ENCODE measurements at places on chromosomes 13 and 19.

DNA sequence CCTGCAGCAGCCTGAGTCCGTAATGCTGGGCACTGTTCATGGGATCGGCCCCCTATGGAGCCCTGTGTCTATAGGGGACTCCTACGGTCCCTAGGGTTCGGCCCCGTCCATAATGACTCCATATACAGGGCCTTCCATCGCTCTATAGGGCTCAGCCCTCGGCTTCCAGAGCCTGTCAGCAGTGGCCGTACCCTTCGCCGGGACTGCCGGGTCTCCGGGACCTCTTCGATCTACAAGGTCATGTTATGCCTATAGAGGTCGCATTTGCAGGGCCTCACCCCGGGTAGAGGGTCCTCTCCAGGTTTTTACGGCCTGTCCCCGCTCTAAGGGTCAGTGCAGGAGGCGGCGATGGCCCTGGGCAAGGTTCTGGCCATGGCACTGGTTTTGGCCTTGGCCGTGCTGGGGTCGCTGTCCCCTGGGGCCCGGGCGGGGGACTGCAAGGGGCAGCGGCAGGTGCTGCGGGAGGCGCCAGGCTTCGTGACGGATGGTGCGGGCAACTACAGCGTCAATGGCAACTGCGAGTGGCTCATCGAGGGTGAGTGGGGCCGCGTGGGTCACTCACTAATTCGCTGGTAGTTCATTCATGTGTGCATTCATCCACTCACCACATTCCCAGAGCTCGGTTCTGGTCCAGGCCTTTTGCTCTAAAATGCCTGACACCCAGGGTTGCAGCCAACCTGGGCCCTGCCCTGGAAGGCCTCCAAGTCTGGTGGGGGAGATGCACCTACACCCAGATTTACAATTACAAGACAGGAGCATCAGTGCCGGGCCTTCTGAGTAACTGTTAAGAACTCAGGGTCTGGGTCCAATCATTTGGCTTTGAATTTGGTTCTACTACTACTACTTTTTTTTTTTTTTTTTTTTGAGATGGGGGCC, 699 bp downstream of the MEGF8 start:
- DNase-seq = no peak

DNA sequence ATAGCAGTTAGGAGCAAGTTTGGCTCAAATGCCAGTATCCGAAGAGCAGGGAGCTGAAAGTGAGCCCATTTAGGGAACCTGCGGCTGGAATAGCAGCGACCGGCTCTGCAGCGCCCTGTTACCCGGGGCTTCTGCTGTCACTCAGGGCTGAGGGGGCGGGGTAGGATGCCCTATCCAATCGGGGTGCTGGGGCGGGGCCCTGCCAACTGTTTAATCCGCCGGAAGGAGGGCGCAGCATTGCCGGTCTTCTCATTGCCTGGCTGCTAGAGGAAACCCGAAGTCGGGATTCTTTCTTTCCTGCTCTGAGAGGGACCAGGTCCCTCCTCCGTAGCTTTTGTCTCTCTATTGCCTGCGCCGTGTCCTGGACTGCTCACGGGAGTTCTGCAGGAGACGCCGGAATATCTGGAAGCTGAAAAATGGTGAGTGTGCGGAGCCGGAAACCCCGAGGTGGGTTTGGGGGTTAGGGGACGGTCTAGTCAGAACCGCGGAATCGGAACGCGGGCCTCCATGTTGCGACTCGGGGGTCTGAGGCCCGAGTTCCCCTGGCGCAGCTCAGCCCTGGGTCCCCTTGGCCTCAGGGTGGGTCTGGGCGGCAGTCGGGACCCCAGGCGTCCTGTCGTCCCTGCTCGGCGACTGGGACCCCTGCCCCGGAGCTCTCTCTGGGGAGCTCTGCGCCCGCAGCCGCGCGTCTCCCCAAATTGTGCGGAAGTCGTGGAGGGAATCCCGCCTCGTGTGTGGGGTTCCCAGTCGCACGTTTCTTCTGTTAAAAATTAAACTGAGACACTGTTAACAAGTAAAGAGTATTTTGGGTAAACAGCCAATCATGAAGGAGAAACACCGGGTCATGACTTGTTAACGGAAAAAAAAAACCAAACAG, 22.8 kb downstream of the ZNF763 start:
- peak; percentile 87 for DNase-seq

DNA sequence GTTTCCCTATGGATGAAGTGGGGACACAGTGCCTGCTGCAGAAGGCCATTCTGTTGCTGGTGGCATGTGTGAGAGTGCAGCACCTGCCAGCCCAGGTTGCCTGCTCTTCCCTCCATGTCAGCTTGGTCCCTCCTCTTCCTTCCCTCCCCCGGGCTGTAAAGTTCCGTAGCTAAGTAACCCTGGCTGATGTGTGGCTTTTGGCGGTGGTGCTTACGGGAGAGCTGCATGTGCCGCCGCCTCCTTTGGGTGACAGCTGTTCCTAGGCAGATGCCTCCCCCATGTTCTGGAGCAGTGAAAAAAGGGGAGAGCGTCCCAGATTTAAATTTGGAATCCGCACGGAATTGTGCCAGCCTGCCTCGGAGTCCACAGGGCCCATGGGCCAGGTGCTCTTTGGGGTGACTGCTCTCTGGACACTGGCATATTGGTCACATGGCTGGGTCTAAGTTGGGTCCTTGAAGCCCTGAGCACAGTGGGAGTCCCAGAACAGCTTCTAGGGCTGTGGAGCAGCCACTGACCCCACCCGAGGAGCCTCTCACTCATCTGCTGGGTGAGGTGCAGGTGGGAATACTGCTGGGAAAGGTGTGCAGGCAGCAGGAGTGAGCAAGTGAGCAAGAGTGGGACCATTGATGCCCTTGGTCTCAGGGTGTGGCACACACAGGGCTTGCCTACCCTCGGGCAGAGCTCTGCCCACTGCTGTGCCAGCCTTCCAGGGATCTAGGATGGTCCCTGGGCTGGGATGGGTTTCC, 33.1 kb upstream of the ZNF536 start:
- DNase-seq = no peak

DNA sequence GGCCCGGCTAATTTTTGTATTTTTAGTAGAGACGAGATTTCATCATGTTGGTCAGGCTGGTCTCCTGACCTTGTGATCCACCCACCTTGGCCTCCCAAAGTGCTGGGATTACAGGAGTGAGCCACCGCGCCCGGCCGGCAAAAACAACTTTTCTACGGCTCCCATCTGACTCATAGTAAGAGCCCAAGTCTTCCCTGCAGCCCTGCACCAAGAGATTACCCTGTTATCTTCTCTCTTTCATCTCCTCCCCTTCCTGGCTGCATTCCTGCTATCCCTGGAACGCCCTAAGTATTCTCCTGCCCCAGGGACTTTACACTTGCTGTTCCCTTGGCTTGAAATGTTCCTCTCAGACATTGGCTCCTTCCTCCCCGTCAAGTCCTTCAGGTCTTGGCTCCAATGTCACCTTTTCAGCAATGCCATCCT, 6.6 kb downstream of the AP2S1 start:
- DNase-seq = no peak
